RWPE1 (cell line): ENCODE measurements at places on chromosomes 11 and 22.

DNA sequence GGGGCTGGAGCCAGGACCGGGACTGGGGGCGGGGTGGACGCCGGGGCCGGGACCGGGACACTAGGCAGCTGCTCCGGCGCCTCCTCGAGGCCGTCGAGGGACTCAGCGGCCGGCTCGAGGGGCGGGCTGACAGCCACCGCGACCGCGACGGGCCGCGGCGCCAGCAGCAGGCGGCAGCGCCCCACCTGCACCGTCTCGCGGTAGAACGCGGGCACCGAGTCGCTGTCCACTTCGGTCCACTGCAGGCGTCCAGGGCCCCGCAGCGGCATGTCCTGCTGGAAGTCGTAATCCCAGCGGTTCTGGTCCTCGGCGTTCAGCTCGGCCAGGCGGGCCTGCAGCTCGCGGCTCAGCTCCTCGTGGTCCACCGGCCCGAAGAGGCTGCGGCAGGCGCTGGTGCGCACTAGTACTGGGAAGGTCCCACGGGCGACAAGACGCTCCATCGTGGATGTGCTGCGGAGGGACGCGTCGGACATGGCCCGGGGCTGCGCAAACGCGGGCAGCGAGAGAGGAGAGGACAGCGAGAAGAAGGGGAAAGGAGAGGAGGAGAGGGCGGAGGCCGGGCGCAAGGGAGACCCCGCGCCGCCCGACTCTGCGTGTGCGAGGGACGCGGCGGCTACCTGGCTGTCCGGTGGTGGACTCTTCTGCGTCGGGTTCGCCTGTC, 428 bp downstream of the CDKN1C start:
- DNase-seq: no peak

GRCh38 chr11:94675813-94676212, 92.3 kb upstream of the AMOTL1 start:
- no peak for DNase-seq

GRCh38 chr11:126154691-126155090, 56.8 kb downstream of the RPUSD4 start:
- DNase-seq: no peak

- no peak for DNase-seq
Observed at GRCh38 chr11:27085605-27086004, 45.0 kb downstream of the BBOX1 start.

DNA sequence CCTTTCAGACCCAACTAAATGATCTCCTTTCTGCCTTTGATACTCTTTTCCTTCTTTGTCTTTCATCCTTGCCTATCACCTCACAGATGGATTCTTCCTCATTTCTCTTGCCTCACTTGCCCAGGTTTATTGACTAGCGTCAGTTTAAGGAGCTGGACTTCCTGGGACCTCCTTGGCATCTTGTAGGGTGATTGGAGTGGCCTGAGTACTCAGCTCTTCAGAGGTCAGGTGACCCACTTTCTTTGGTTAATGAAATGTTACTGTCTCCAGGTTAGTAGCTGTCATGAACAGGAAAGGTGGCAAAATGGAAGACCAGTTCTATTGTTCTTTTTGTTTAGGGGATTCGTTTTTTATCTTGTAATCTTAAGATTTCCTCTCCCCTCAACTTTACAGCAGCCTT, 4.6 kb upstream of the BACE1-AS start:
- no peak for DNase-seq

DNA sequence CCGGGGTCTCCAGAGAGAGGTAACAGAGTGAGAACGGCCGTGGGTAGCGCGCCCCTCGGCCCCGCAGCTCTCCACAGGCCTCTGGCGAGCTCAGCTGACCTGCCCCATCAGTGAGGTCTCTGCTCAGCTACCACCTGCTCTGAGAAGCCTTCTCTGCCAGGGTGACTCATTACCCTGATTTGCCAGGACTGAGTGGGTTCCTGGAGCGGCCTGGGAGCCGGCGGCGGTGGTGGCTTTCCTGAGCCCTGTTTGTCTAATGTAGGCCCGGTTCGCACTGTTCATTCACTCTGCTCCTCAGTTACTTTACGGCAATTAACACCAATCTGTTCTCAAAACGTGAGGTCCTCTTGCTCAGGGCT, 351.0 kb upstream of the B3GAT1 start:
- DNase-seq: no peak
